Stimulated activated CD4-positive, alpha-beta T cell treated with anti-CD3 and anti-CD28 coated beads, TNF-alpha, amount 100 ng/mL, for 4 hours (primary cell): ENCODE measurements at places on chromosomes 2 and 18.

GRCh38 chr2:200397785-200398184, 91.3 kb downstream of the SPATS2L start:
- no peak for DNase-seq

DNA sequence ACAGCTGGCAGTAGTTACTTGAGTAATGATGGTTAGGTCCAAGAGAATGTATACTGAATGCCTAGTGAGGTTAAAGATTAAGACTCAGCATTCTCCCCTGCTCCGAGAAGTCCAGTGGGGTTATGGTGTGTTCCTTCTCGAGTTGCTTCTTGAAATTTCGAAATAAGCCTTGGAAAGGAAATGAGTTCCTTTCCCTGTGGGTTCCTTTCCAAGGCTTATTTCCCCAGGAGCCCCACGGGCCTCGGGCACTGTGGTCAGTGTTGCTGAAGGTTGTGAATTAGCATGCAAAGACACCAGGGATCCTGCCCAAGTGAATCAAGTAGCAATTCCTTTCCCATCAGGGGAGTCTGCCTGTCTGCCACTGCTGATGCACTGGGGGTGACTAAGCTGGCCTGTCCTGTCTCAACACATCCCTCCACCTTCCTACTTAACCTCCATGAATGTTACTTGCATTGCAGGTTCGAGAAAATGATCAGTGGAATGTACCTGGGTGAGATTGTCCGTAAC, 53.6 kb downstream of the HK2 start:
- no peak for DNase-seq

DNA sequence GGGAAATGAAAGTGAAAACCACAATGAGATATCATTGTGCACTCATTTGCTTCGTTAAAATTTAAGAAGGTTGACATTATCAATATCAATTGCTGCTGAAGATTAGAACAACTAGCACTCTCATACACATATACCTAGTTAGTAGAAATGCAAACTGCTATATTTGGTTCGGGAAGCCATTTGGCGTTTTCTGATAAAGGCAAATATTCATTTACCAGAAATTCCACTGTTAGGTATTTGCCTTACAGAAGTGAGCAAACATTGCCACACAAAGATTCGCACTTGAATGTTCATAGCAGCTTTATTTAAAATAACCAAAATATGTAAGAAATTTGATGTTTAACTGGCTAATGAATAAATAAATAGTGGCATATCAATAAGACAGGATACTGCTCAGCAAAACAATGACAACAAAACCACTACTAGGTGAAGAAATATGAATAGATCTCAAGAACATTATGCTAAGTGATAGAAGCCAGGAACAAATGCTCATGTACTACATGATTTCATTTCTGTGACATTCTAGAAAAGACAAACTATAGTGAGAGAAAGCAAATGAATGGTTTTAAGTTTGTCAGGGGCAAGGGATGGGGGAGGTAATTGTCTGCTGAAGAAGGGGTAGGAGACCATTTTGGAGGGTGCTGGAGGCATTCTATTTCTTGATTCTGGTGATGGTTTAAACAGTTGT, 387.8 kb downstream of the PTH2R start:
- no peak for DNase-seq

DNA sequence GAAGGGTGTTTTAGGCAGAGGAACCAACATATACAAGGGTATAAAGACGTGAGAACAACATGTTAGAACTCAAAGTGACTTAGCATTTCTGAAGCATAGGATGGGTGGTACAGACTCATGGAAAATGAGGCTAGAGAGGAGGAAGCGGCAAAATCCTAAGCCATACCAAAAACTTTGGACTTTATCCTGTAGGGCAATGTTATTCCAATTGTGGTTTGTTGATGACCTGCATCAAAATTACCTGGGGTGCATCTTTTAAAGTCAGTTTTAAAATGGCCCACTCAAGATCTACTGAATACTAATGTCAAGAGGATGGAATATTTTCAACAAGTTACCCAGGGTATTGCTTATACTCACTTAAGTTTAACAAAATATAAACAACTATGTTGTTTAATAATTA, 34.8 kb downstream of the RAPH1 start:
- DNase-seq, result no peak

- DNase-seq, result no peak
Measured at GRCh38 chr2:223601932-223602666, at the start of gene SCG2. Gene SCG2 (minus strand): TSS chr2:223602361. CDS start chr2:223599282, 3,079 bp downstream.

DNA sequence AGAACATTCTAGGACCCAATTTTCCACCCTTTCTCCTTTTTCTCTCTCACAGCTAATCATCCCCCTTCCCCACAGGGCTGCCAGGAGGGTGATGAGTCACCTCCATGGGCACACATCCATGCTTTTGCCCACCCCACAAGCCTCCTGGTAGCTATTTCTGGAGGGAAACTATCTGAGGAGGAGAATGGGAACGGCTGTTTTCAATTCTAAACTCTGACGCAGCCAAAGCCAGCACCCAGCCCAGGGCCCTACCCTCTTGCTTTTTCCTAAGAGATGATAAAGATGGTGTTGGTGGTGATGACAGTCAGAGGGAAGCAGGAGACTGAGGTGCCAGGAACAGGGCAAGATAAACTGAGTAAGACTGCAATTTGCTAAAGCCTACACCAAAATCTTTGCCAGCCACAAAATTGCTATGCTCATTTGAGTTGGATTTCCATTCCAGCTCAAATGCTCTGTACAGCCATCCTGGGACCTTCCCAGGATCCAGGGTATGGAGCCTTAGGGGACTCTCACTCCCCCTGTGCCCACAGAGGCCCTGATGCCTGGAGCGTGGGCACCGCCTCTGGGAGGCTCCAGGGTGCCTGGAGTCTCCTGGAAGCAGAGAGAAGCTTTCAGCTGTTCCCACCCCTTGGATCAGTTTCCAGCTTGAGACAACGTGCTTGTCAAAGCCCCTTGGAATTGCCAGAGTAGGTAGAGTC, 62.0 kb upstream of the FZD7 start:
- no peak for DNase-seq

DNA sequence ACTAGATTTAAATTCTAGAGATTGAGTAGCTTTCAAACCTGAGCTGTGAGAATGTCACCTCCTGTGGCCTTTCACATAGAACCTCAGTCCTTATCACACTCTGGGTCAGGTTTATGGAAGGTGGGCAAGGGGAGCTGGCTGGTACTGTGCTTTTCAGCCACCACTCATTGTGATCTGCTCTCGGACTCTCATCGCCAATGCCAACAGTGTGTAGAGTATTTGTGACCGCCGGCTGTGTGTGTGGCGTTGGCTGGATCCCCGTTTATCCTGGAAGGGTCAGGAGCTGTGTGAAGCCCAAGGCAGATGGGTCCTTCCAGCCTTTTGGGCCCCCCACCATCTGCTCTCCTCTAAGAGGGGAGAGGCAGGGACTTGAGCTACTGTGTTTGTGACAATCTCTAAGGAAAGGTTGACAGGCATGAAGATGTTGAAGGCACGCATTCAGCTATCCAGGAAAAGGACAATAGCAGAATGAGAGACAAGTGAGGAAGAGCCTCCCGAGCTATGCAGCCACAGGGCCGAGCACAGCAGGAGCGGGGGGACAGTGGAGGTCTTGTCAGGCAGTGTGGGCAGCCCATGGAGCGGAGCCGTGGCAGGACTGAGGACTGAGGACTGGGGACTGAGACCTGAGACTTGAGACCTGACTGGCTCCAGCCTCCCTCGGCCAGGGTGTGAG, 107.1 kb upstream of the TPO start:
- DNase-seq, result no peak
